NCI-H2171 (cell line): ENCODE measurements at places on chromosomes 16 and 17.

- DNase-seq = no peak
These were observed 37.2 kb downstream of the ABR start for GRCh38 chr17:1142561-1142971.

- no peak for DNase-seq
These were observed 363.3 kb upstream of the CDH5 start for GRCh38 chr16:66003201-66003600.

DNA sequence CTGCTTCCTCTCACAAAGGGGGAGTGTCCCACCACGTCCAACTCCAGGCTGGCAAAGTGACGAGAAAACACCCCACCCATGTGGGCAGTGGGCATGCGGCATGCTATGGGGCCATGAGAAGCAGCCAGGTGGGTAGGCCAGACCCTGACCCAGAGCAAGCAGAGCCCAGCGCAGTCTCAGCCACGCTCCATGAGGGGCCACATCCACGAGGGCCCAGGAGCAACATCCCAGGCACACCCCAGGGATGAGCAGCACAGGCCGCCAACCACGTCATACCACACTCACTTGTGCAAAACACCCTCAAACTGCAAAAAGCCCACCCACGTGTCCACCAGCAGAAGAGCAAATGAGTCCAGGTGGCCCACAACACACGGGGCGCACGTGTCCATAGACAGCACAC, 117.0 kb downstream of the ZNF778 start:
- no peak for DNase-seq

- no peak for DNase-seq
These were observed 204.7 kb downstream of the CDRT15L2 start for GRCh38 chr17:20784100-20784665.

GRCh38 chr17:76641501-76641900, 2.1 kb downstream of the ST6GALNAC1 start:
- DNase-seq = no peak

- no peak for DNase-seq
These were observed 20.6 kb upstream of the PIK3R6 start for GRCh38 chr17:8887834-8888703.

DNA sequence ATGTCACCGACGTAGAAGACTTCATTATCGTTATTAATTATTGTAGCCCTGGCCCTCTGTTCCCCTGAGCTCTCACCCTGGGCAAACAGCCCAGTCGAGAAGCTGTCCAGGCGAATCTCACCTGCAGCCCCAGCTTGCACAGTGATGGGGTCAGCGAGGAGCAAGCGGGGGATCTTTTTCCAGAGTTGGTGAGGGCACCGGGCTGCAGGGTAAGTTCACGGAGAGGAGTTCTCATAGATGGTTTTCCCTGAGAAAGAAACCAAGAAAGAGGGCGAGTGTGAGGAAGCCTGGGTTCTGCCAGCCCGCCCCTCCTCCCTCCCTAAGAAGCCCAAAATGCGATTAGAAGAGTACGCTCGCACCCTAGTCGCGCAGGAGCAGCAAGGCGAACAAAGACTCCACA, 436 bp downstream of the SPAG5 start:
- DNase-seq = no peak
